ENCODE measurements at places on chromosomes 13 and 19.

- DNase-seq: no peak
These were observed 202.7 kb downstream of the SHISA2 start for GRCh38 chr13:25848812-25849745.

DNA sequence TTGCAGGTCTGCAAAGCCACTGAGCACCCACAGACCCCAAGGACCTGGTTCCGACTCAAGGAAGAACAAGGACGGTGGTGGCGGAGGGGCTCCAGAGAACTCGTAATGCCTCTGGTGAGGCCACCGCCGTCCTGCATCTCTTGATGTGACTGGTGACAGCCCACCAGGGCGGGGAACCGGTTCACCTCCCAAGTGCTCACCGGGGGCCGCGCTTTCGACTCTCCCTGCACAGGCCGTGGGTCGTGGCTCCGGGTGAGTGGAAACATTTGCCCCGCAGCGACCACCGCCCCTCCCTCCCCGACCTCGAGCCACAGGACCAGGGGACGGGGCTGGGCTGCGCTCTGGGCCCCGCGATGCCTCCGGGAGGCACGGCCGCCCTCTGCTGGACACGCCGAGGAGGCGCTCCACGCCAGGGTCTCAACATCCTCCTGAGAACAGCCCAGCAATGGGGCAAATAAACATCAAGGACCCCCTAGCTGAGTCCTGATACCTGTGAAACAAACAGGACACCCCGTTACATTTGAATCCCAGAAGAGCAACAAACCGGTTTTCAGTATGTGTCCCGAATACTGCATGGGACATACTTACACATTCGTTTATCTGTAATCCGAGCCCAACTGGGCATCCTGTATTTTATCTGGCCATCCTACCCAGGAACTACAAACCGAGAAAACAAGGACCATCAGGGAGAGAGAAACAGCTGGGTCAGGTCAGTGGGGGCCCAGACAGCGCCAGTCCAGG, 3.9 kb upstream of the PLPP2 start:
- DNase-seq: peak; percentile 18

DNA sequence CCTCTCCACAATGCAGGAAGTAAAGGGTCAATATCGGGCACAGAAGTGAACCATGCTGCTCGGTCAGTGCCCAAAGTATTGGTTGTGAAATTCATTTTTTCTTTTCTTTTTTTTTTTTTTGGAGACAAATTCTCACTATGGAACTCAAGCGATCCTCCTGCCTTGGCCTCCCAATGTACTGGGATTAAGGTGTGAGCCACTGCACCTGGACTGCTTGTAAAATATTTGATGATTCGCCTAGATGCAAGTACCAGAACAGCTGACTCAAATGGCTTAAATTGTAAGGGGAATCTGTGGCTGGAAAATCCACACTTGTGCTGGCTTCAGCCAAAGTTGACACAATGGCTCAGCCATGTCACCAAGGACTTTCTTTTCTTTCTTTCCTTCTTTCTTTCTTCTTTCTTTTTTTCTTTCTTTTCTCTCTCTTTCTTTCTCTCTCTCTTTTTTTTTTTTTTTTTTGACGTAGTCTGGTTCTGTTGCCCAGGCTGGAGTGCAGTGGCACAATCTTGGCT, 43.7 kb downstream of the NUMBL start:
- no peak for DNase-seq

- DNase-seq: no peak
These were observed 1.6 kb downstream of the ACTL9 start for GRCh38 chr19:8696993-8697392.

DNA sequence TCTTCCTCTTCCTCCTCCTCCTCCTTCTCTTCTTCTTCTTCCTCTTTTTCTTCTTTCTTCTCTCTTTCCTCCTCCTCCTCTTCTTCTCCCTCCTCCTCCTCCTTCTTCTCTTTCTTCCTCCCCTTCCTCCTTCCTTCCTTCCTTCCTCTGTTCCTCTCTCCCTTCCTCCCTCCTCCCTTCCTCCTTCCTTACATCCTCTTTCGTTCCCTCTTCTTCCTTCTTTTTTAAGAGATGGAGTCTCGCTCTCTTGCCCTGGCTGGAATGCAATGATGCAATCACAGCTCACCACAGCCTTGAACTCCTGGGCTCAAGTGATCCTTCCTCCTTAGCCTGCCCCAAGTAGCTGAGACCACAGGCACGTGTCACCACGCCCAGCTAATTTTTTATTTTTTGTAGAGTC, 13.2 kb downstream of the EHD2 start:
- peak; percentile 77 for DNase-seq

GRCh38 chr19:39927076-39927475, 7.4 kb downstream of the FCGBP start:
- DNase-seq: no peak

DNA sequence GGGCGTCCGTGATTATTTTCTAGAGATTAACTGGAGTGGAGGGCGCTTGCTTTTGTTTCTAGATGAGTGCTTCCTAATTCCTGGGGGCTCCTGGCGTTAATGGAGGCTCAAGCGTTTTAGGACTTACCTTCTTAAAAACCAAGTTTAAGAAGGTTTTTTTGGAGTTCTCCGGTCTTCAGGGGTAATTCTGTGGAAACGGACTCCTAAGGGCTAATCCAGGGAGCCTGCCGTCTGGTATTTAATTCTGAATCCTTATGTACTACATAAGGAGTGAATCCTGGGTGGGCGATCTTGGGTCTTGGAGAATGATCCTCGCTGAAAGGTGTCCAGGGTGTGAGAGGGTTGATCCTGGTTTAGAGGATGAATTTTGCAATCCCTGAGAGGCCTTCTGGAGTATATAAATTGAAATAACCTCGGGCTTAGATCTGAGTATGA, 357 bp downstream of the RPS11 start:
- DNase-seq: no peak

DNA sequence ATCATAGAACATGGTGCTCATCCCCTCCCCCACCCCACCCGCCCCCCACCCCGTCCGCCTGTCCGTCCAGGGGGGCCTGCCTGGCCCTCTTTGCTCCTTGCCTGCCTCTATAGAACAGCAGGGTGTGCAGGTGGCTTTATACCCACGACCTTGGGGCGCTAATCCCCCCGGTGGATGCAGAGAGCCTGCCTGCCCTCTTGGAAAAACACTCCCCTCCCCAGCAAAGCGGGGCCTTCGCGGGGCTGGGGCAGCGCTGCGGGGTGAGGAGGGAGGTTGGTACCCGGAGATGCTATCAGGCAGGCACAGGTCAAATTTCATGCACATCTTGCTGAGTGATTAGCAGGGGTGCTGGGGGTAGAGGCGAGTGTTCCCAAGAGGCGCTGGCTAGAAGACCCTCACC, 21.9 kb downstream of the RFX1 start:
- no peak for DNase-seq

- DNase-seq: no peak
These were observed 20.1 kb downstream of the SH3GL1 start for GRCh38 chr19:4380254-4380727.

DNA sequence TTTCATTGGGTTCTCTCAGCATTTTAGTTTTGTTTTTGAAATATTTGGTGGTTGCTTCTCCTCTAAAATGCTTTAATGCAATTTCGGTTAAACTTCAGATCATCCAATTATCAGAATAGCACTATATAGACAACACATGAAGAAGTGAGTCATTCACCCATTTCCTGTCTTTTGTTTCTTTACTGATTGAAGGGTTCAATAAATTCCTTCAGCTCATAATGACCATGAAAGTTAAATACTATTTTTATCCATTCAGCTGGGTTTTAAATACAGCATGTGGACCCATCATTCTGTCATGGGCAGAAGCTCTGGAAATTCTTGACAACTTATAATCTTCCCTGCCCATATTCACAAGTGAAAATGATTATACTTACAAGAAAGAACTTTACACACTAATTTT, 187.2 kb downstream of the ITGBL1 start:
- no peak for DNase-seq

DNA sequence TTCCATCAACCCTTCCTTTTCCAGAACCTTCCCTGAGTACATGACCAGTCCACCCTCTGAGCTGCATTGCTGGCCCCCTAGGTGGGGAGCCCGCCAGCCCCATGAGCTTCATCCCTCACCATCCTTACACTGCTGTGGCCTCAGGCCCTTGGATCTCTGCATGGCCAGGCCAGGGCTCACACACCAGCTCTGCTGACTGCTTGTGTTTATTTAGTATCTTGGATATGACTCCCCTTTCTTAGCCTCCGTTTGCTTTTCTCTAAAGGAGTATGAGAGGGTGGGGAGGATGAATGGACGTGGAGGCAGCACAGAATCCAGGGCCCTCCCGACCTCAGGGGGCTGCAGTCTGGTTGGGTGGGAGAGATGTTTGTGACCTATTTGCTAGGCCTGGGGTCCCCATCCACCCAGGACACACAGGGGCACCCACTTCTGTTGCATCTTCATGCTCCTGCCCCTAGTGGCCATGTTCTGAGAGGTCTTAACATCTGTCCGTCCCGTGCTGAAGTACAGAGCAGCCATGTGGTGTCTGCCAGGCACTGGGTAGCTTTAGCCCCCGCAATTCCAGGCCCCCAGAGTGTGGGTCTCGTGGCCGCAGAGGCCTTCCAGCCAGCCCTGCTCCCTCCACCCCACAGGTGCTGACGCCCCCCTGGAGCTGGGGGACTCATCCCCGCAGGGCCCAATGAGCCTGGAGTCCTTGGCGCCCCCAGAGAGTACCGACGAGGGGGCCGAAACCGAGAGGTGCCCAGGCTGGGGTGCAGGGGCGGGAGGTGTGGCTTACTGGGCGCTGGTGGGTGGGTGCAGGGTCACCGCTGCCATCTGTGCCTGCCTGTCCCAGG, 13.0 kb downstream of the ARHGEF1 start:
- DNase-seq: no peak

- no peak for DNase-seq
These were observed 46.3 kb downstream of the UNC13A start for GRCh38 chr19:17641846-17642245.

GRCh38 chr13:110816500-110816899, 98.4 kb downstream of the ANKRD10 start:
- DNase-seq: no peak

GRCh38 chr13:108272333-108272732, 2.8 kb downstream of the TNFSF13B start:
- no peak for DNase-seq

- no peak for DNase-seq
These were observed 13.2 kb downstream of the SYDE1 start for GRCh38 chr19:15120135-15121026.

DNA sequence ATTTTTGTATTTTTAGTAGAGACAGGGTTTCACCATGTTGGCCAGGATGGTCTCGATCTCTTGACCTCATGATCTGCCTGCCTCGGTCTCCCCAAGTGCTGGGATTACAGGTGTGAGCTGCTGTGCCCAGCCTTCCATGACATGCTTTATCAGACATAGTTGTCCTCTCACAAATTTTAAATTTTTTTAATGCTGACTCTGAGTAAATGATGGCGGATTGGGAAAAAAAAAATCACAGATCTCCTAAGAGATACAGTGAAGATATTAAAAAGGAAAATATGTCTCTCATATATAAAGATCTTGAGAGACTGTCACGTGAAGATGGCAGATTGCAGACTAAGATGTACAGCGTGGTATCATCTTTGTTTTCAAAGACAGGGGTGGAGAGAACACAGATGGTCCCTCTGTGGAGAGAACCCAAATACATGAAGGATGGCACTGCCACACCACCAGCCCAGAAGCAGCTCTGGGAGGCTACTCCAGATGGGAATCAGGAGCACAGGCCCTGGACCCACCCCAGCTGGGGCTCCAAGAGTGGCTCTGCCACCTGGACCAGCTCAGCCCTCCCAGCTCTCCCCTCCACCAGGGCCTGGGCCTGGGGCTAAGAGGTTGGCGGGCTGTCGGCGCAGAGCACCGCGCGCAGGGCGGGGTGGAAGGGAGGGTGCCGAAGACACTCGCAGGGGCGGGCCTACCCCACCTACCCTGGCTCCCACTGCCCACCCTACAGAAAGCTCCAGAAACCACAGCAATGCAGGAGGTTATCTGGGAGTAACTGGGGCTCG, 20.0 kb upstream of the CCNP start:
- DNase-seq: no peak

All from amniotic epithelial cell (primary cell).